Stromal cell of bone marrow (primary cell): ENCODE measurements at places on chromosomes 5 and 9.

GRCh38 chr9:82968816-82969215 lies 94.1 kb downstream of the RASEF start:
- no peak for DNase-seq

DNA sequence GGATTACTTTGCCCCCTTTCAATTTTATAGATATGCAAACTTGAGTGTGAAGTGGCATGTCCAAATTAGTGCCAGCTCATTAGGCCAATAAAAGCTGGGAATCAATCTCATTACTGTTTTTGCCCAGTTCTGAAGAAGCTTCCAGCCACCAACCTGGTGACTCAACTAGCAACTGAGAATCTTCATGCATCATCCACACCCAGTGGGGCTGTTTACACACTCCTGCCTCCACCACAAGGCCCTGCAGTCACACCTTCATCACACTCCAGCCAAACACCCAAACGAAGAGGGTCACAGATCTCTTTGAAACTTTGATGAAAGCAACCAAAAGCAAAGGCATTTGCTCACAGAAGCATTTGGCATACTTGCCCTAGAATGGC lies 41.3 kb upstream of the S1PR3 start:
- no peak for DNase-seq

DNA sequence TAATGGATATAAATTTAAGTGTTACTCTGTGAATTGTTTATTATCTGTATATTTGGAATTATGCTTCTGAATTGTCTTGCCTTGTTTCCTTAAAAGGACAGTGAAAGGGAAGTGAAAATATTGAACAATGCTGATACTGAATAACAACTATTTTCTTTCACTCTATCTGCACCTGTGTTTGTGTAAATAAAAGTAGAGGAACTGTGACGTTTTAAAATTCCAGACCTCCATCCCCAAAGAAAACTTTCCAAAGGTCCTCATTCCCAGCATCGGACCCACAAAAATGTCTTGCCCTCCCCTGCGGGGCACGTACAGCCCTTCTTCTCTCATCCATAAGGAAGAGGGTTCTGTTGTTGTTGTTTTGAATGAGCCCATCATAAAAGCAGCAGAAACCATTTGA lies 100.0 kb downstream of the NLN start:
- DNase-seq = no peak

DNA sequence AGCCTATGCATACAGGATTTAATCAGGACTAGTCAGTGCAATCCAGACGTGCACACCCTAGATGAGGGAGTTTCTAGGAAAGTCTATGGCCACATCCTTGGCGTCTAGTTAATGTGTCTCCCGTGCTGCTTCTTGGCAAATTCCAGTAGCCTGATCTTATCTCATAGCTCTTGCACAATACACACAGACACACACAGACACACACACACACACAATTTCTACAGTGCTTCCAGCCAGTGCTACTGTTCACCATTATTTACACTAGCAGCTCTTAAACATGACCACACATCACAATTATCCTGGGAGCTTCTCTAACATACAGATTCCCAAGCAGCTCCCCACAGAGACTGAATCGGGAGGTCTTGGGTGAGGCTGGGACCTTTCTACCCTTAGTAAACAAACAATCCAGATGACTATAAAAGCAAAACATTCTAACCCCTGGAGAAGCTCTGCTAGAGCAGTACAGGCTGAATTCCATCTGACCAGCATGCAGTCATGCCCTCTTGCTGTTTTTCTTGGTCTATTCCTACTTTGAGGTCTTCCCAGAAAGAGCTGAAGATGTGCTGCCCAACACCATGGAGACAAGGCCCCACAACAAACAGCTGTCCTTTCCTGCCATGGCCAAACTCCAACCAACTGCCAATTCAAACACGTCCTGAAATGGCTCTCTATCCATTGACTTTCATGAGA lies 236.6 kb downstream of the DEPDC1B start:
- peak; percentile 72 for DNase-seq

DNA sequence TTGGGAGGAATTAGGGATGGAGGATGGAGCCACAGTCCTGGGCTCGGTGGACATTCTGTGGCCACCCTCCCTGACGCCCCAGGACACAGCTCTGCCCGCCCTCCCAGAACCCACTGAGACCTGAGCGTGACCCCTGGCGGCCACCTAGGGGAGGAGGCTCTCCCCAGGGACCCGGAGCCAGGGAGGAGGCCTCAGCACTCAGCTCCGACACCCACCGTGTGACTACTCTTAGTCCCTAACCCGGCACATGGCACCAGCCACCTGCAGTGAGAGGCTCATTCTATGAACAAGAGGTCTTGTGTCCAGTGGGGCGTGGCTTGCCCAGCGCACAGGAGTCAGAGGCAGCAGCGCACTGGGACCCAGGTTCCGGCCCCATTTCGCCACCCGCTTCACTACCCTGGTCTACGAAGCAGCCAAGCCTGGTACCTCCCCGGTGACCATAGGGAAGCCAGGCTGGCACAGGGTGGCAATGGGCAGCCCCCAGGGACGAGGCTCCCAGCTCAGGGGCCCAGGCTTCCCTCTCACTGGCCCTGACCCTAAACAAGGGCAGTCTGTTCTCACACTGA lies 10.2 kb downstream of the SARDH start:
- DNase-seq = no peak

DNA sequence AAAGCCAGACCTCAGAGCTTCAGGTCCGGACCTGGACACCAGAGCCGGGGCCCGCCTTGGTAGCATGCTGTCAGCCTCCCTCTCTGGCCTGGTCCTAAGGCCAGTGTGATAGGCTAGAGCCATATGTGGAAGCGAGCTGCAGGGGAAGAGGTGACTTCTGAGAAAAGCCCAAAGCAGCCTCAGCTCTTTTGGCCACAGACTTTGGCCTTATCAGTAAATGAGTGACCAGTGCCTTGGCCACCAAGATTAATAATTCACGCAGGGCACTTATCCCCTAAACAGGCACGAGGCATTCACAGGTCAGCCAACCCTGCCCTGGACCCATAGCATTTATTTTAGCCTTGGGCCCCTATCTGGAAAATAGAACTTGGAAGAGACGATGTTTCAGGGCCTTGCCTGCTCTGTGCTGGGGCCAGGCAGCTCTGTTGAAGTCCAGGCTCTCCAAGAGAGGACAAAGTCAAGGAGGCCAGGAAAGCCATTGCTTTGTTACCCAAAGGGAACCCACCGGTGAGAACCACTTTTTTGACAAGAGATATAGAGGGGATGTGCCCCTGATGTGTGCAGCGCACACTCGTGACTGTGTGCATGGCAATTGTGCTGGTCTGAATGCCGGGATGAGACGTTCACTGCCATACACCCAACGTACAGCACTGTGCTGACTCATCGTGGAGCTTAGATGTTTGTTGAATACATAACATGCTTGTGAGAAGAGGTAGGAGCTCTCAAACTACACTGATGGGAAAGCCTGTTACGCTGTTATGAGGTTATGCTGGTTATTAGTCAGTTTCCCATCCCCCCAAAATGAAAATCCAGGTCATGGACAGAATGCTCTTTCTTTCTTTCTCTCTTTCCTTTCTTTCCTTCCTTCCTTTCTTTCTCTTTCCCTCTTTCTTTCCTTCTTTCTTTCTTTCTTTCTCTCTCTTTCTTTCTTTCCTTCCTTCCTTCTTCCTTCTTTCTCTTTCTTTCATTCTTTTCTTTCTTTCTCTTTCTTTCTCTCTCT lies 5.0 kb upstream of the SLC34A1 start:
- no peak for DNase-seq

DNA sequence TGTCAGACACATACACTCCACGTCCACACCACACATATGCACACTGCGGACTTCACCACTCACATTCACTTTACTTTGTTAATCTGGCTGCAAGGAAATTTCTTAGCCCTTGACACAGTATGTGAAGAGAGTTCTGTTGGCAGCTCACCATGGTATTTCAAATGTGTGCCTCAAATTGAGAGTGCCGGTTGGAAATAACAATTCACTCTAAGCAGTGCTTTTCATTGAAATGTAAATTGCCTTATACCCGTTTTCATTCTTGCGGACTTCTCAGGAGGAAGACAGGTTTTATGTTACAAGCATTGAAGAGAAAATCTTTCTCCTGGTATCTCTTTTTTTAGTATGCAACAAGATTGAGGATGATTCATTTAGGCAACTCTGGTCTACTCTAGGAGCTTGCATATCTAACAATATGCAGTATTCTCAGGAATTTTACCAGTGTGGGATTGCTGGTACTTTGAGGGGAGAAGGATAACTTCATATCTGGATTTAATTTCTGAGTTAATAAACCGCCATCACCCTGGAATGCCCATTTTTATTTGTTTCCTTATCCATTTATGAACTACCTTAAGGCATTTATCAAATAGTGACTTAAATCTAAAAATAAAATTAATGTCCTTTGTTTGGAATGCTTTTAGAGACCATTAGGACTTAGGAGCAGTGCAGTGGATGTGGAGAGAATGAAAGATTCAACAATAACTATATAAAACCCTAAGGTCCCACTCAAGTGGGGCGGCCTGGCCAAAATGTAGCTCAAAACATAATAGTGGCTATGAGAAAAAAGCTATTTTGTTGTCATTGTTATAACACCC lies 87.0 kb downstream of the IQGAP2 start:
- no peak for DNase-seq

DNA sequence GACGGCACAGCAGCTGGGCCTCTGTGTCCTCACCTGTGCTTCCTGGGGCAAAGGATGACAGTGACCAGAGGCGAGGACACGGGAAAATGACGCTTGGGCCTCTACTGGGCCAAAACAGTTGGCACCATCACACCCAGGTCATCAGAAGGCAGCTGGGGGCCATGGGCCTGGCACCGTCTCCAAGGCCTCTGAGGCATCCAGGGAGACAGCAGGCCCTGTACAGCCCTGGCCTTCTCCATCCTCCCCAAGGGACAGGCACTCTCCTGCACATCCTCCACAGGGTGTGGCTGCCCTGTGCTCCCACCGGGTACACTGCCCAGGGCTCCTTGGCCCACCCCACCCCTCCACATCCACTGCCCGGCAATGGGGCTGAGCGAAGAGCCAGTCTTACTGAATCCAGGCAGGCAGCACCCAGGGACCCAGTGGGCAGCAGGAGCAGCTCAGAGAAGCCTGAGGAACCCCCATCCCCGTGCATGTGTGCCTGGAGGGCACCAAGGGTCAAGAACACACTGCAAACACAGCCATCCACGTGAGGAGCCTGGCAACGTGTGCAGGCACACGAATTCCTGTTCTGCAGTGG lies 4.0 kb downstream of the LPCAT1 start:
- no peak for DNase-seq

GRCh38 chr5:160919626-160920025 lies 67.6 kb upstream of the ATP10B start:
- no peak for DNase-seq
